ENCODE measurements at places on chromosomes 7 and 10. TPM values are rescaled to one million over a fixed set of nuclear protein-coding genes. Genes with fewer than 3 reads are reported as not detected.

GALNT17 gene
- not detected for total RNA-seq

PRKCQ gene
- under 0.01 TPM for total RNA-seq

ALOX5 gene
- not detected for total RNA-seq

ZNF479 gene
- not detected for total RNA-seq

SYCE1 gene
- not detected for total RNA-seq

TMEM243 gene
- total RNA-seq: 40.0 TPM

INMT gene
- total RNA-seq: 1.7 TPM

AKR1C4 gene
- not detected for total RNA-seq

PPP1R17 gene
- total RNA-seq: not detected

ANKRD61 gene
- under 0.01 TPM for total RNA-seq

NOS3 gene
- 0.28 TPM for total RNA-seq

DNA sequence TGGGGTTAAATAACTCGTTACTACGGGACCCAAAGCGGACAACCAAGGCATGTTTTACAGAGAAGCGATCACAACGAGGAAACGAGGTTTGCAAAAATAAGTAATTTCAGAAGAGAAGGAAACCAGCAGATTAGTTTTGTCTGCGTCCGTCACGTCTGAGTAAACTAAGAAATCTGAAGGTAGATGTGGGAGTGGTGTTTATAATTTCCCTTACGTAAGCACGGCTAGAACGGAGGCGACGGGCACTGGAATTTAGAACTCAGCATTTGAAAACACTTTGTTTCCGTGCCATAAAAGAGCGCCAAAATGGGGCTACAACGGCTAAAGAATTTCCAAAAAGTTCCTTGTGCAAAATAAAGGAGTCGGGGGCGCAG is 718 bp upstream of the UMAD1 start:
- no peaks in the 10 kb centered on the region for H3K27me3 ChIP-seq
- H3K4me3 ChIP-seq: peak overlapping the region; percentile 78
- H3K27ac ChIP-seq: peak overlapping the region; percentile 39
- DNase-seq: peak; percentile 2

- no peaks in the 10 kb centered on the region for H3K27me3 ChIP-seq
- no peak overlapping the region for H3K27ac ChIP-seq
These were observed 70.9 kb downstream of the DYNC1I1 start for GRCh38 chr7:95843286-95843685.

GRCh38 chr7:260441-261281 is 29.3 kb upstream of the FOXL3 start:
- H3K27ac ChIP-seq: no peak overlapping the region
- no peak overlapping the region for H3K4me3 ChIP-seq
- H3K36me3 ChIP-seq: peaks cover 58% of the 10 kb centered on the region
- no peak for DNase-seq
- no peaks in the 10 kb centered on the region for H3K4me1 ChIP-seq
- H3K27me3 ChIP-seq: no peaks in the 10 kb centered on the region

- H3K4me3 ChIP-seq: no peak overlapping the region
- H3K36me3 ChIP-seq: no peaks in the 10 kb centered on the region
- H3K27me3 ChIP-seq: no peaks in the 10 kb centered on the region
- no peak for DNase-seq
- no peak overlapping the region for H3K27ac ChIP-seq
These were observed 43.8 kb downstream of the ITIH5 start for GRCh38 chr10:7622969-7623368.

GRCh38 chr7:102933763-102934162 is 21.0 kb downstream of the LRRC17 start:
- no peaks in the 10 kb centered on the region for H3K27me3 ChIP-seq
- peak; percentile 97 for DNase-seq

- H3K4me3 ChIP-seq: no peak overlapping the region
- H3K27ac ChIP-seq: no peak overlapping the region
- peaks cover 7% of the 10 kb centered on the region for H3K4me1 ChIP-seq
- H3K36me3 ChIP-seq: no peaks in the 10 kb centered on the region
These were observed 27.8 kb upstream of the WDFY4 start for GRCh38 chr10:48656914-48657305.

DNA sequence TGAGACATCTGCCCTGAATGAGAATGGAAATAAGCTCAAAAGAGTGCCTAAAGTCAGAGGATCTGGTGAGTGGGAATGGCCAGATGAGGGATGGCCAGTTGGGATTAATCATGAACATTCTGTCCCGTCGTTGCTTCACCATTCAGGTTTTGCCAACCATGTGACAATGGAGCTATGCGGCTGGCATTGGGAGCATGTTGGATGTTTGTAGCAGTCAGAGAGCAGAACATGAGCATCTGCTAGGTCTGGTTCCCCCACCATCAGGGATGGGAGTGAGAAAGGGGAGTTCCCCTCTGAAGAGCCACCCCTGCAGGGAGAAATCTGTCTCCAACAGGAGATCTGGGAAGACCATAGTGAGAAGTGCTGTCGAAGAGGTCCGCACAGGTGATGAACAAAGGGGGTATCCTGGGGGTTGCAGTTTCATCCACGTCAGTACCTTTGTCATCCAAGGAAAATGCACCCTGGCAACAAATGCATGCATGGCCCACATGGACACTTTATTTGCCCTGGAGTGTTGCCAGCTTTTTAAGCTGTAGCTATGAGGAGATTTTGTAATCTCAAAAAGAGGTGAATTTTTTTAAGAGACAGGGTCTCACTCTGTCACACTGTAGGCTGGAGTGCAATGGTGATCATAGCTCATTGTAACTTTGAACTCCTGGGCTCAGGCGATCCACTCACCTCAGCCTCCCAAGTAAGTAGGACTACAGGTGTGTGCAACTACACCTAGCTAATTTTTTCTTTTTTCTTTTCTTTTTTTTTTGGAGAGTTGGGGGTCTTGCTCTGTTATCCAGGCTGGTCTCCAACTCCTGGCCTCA is 190.2 kb downstream of the CAMK1D start:
- H3K4me3 ChIP-seq: no peak overlapping the region
- H3K4me1 ChIP-seq: no peaks in the 10 kb centered on the region
- H3K27me3 ChIP-seq: no peaks in the 10 kb centered on the region
- no peak for DNase-seq

GRCh38 chr7:7964691-7965090 is 3.9 kb upstream of the GLCCI1 start:
- no peak for DNase-seq
- peaks cover 4% of the 10 kb centered on the region for H3K4me1 ChIP-seq
- no peak overlapping the region for H3K4me3 ChIP-seq
- no peaks in the 10 kb centered on the region for H3K36me3 ChIP-seq
- no peak overlapping the region for H3K27ac ChIP-seq

GRCh38 chr10:27601503-27601902 is 97.4 kb downstream of the RAB18 start:
- no peaks in the 10 kb centered on the region for H3K36me3 ChIP-seq
- H3K27me3 ChIP-seq: peaks cover 2% of the 10 kb centered on the region
- H3K4me3 ChIP-seq: no peak overlapping the region
- DNase-seq: peak; percentile 4
- H3K4me1 ChIP-seq: peaks cover 3% of the 10 kb centered on the region
- no peak overlapping the region for H3K27ac ChIP-seq

DNA sequence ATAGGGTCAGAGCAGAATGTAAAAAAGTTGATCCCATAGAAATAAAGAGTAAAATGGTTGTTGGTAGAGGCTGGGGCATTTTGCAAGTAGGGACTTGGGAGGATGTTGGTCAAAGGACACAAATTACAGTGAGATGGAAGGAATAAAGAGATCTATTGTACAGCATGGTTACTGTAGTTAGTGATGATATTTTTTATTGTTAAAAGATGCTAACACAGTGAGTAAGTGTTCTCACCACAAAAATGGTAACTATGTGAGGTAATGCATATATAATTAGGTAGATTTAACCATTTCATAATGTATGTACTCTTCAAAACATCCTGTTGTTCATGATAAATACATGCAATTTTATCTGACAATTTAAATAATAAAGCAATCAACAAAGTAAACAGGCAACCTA is 280.7 kb upstream of the MAGI2 start:
- no peak overlapping the region for H3K27ac ChIP-seq
- no peak for DNase-seq
- no peaks in the 10 kb centered on the region for H3K4me1 ChIP-seq
- H3K36me3 ChIP-seq: no peaks in the 10 kb centered on the region

DNA sequence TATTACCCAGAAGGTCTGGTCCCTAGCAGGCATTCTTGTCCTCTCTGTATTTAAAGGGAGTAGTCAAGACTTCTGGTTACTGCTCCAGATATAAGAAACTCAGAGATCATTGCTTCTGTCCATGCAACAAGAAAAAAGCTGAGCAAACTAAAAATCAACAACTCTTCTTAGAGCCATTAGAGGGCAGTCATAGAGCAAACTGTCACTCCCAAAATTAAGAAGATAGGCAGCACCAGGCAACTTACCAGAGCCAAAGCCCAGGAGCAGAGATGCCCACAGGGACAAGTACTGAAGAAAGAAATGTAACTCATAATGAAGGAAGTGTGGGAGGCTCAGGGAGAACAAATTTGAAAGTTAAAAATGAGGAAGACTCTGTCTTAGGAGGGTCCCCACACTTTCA is 472.9 kb upstream of the COBL start:
- no peaks in the 10 kb centered on the region for H3K4me1 ChIP-seq
- no peak for DNase-seq
- no peaks in the 10 kb centered on the region for H3K27me3 ChIP-seq
- no peak overlapping the region for H3K27ac ChIP-seq
- no peaks in the 10 kb centered on the region for H3K36me3 ChIP-seq
- no peak overlapping the region for H3K4me3 ChIP-seq

DNA sequence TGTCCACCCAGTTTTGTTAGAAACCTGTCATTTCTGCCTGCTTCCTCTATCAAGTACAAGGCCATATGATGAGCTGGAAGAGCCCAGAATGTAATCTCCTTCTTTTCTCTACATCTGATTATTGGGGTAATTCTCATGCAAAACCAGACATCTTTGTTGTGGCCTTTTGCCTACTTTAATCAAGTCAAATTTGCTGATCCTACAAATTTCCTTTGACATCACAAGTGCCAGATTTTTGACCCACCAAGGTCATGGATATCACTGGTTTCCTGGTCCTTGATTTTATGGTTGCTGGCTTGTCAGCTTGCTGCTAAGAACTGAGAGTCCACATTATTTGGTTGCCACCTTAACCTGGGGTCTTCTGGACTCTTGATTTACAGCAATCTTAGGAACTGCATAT is 336.1 kb downstream of the TFEC start:
- no peaks in the 10 kb centered on the region for H3K4me1 ChIP-seq
- no peak overlapping the region for H3K4me3 ChIP-seq
- no peak for DNase-seq
- H3K36me3 ChIP-seq: no peaks in the 10 kb centered on the region
- H3K27ac ChIP-seq: no peak overlapping the region
- no peaks in the 10 kb centered on the region for H3K27me3 ChIP-seq

- no peaks in the 10 kb centered on the region for H3K36me3 ChIP-seq
- no peak overlapping the region for H3K4me3 ChIP-seq
- H3K27ac ChIP-seq: no peak overlapping the region
- no peak for DNase-seq
- no peaks in the 10 kb centered on the region for H3K4me1 ChIP-seq
- H3K27me3 ChIP-seq: peaks cover 49% of the 10 kb centered on the region
These were observed 2.4 kb downstream of the ADGRA1 start for GRCh38 chr10:133090101-133090500.

DNA sequence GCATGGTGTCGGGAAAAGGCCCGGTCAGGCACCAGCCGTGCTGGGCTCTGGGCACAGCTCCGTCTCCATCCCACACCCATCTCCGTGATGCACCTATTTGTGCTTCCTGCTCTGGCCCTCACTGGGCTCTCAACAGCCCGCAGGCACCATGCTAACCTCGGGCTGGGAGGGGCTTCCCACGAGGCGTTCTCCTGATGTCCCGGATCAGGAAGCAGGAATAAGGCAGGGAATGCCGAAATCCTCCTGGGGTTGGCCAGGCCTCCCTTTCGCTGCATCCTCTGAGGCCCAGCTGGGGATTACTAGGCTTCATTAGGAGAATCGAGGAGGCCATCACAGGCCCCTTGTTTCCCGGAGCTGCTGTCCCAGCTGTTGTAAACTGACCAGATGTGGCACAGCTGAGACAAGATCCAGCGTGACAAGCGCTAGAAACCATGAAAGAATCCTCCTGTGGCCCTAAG is 72.0 kb downstream of the FAM53B start:
- peaks cover 5% of the 10 kb centered on the region for H3K4me1 ChIP-seq
- no peak overlapping the region for H3K4me3 ChIP-seq
- no peak overlapping the region for H3K27ac ChIP-seq
- no peaks in the 10 kb centered on the region for H3K27me3 ChIP-seq

GRCh38 chr7:37741776-37742175 is 58.2 kb downstream of the GPR141 start:
- H3K4me1 ChIP-seq: no peaks in the 10 kb centered on the region
- H3K36me3 ChIP-seq: no peaks in the 10 kb centered on the region
- no peak for DNase-seq
- no peaks in the 10 kb centered on the region for H3K27me3 ChIP-seq

- no peaks in the 10 kb centered on the region for H3K27me3 ChIP-seq
- DNase-seq: no peak
- peaks cover 4% of the 10 kb centered on the region for H3K4me1 ChIP-seq
- no peak overlapping the region for H3K4me3 ChIP-seq
- no peaks in the 10 kb centered on the region for H3K36me3 ChIP-seq
- H3K27ac ChIP-seq: no peak overlapping the region
These were observed 20.9 kb downstream of the GPR146 start for GRCh38 chr7:1065263-1065584.

DNA sequence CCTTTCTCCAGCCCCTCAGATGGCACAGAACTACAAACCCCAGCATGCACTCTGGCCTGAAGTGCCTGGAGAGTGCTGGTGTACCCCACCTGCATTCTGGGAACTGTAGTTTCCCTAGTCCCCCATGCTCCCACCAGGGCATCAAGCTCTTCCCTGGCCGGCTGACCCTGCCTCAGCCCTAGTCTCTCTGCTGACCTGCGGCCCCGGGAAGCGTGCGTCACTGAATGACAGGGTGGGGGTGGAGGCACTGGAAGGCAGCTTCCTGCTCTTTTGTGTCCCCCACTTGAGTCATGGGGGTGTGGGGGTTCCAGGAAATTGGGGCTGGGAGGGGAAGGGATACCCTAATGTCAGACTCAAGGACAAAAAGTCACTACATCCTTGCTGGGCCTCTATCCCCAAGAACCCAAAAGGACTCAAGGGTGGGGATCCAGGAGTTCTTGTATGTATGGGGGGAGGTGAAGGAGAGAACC is 2.1 kb downstream of the NOS3 start:
- H3K27me3 ChIP-seq: peaks cover 5% of the 10 kb centered on the region
- no peak overlapping the region for H3K4me3 ChIP-seq
- H3K27ac ChIP-seq: no peak overlapping the region
- no peak for DNase-seq
- peaks cover 4% of the 10 kb centered on the region for H3K4me1 ChIP-seq
- H3K36me3 ChIP-seq: no peaks in the 10 kb centered on the region

GRCh38 chr10:72831696-72832409 is 61.7 kb upstream of the OIT3 start:
- peaks cover 5% of the 10 kb centered on the region for H3K36me3 ChIP-seq
- no peak overlapping the region for H3K4me3 ChIP-seq
- H3K27me3 ChIP-seq: no peaks in the 10 kb centered on the region
- peak; percentile 26 for DNase-seq
- no peaks in the 10 kb centered on the region for H3K4me1 ChIP-seq
- H3K27ac ChIP-seq: 0 out of 2 replicates have a peak overlapping the region, but pooled peaks have one; percentile 9

DNA sequence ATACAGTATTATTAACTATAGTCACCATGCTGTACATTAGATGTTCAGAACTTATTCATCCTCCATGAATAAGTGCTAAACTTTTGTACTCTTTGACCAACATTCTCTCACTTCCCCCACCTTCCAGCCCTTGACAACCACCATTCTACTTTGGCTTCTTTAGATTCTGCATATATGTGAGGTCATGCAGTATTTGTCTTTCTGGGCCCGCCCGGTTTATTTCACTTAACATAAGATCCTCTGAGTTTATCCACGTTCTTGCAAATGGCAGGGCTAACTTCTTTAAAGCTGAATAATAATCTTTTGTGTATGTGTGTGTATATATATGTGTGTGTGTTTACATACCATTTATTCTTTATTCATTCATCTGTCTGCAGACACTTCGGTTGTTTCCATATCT is 336.8 kb downstream of the BBS9 start:
- H3K4me3 ChIP-seq: no peak overlapping the region
- no peaks in the 10 kb centered on the region for H3K27me3 ChIP-seq
- no peak for DNase-seq
- no peak overlapping the region for H3K27ac ChIP-seq
- peaks cover 3% of the 10 kb centered on the region for H3K4me1 ChIP-seq
- H3K36me3 ChIP-seq: no peaks in the 10 kb centered on the region

Data from IMR-90 (cell line).